ENCODE measurements at places on chromosomes 7 and 10.
A peak's percentile ranks its signal among the peaks of the same experiment; 100 is the strongest.

DNA sequence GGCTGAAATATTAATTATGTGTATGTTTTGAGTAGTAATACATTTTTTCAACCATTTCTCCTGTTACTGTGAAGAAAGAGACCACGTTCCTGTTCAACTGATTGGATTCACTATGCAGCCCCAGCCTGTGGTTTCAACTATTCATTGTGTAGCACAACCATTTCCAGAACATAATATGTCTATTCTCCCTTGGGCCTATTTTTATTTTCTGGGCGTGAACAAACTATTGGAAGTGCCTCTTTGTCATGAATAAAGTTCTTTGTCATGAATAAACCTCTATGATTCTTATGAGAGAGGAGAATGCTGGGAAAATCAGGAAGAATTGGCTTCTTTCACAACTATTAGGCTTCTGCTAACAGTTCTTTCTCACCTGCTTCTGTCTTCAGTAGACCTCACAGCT lies 152.4 kb downstream of the GNAT3 start:
- DNase-seq = no peak

DNA sequence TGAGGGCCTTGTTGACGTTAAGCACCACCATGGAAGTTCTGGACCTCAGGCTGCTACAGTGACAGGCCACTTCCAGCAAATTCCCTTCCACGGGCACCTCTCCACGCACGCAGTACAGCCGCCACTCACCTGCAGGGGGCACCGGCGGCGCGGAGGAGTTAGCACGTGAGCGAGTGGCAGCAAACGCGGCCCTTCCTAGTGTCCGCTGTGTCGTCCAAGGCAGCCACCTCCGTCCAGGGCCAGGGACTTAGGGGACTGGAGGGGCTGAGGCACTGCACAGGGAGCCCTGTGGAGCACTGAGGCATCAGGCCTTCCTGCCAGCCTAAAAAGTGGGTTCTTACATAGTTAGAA lies 164.4 kb downstream of the SVIL start:
- DNase-seq = no peak

GRCh38 chr7:43904533-43905208 lies 1.7 kb downstream of the URGCP start:
- no peak for DNase-seq

GRCh38 chr10:22927166-22927565 lies 687 bp upstream of the ARMC3 start:
- DNase-seq = no peak

DNA sequence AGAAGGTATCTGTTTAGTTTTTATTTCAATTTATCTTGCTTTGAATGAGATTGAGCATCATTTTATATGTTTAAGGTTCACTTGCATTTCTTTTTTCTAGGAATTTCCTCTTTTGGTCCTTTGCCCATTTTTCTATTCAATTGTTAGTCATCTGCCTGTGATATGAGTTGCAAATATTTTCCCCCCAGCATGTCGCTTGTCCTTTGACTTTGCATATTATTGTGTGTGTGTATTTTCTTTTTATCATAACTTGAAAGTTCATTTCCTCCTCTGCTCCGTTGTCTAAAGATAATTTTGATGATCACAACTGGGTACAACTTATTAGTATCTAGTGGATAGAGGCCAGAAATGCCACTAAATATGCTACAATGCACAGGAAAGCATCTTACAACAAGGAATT lies 132.7 kb upstream of the MDFIC start:
- no peak for DNase-seq

DNA sequence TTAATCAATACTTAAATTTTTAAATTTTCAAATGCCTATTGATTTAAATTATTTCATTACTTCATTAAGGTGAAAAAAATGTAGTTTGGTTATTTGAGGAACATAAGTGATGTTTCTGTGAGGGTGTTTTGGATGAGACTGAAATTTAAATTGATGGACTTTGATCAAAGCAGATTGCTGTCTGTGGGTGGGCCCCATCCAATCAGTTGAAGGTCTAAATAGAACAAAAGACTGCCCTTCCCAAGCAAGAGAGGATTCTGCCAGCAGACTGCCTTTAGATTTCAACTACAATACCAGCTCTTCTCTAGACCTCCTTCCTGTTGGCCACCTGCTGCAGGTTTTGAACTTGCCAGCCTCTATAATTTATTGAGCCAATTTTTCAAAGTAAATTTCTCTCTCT lies 14.5 kb upstream of the GPR37 start:
- DNase-seq = no peak

DNA sequence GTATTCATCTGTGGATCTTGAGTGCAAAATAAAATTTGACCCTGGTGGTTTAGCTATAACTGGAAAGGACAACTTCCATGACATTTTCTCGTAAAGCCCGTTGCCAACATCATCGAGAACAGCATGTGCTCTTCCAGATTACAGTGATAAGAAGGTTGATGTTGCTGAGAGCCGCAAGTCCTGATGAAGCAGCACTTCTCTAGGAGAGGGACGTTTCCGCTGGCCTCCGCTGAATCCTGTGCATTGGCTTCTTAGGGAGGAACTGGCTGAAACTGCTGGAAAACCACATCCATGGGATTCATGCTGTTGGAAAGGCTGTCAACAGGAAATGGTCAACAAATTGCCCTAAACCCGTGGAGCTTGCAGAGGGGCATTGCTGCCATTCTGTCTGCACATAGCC lies 21.4 kb upstream of the ABCB5 start:
- no peak for DNase-seq

- no peak for DNase-seq
These were observed 218.3 kb downstream of the ELFN1 start for GRCh38 chr7:1888425-1888824.

- peak; percentile 61 for DNase-seq
These were observed 81.1 kb downstream of the ZMIZ1 start for GRCh38 chr10:79149662-79150443.

- DNase-seq = no peak
These were observed 803.6 kb downstream of the SORCS1 start for GRCh38 chr10:106360870-106361269.

DNA sequence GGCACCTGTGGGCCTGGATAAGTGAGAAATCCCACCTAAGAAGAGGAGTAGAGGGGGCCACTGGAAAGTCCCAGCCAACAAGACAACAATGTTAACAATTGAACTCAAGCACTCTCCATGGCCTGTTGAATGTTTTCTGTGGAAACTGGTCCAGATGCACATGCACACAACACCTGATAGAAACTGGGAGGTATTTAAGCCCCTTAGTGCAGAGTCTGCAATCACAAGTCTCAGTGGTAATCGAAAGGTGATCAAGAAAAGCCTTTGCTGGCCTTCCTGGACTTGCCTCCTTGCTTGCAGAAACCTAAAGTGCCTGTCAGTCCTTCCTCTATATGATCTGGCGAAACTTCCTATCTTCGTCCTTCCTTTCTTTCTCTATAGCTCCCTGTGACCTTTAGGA lies 30.6 kb upstream of the HNRNPH3 start:
- no peak for DNase-seq

DNA sequence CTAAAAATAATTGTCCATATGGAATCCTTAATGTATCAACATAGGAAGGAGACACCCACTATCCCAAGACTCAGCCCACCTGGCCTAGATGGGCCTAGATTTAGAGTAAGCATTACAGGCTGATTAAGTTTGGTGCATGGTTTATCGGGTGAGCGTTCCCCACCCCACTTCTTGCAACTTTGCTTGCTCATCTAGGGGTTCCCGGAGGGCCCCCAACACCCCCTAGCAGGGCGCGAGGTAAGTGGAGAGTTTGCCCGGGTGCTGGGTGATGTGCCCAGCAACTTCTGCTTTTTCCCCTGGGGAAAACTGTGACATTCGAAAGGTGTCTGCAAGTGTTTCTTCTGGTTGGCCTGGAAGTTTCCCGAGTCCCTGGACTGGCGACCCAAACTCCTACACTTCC lies 31.7 kb downstream of the SKIDA1 start:
- no peak for DNase-seq

DNA sequence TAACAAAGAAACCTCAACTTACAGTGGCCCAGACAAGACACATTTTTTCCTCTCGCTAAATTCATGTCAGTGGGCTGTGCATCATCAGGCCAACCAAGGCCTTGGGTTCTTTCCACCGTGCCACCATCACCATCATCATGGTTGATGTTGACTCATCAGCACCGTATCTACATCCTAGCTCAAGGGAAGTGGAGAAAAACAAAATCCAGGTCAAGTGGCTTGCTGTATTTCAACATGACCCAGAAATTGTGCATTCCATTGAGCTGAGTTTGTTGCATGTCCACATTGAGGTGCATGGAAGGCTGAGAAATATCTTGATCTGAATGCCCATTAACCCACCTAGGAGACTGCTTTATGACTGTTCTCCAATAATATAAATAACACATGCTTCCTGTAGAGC lies 312.4 kb upstream of the CDC14C start:
- no peak for DNase-seq

DNA sequence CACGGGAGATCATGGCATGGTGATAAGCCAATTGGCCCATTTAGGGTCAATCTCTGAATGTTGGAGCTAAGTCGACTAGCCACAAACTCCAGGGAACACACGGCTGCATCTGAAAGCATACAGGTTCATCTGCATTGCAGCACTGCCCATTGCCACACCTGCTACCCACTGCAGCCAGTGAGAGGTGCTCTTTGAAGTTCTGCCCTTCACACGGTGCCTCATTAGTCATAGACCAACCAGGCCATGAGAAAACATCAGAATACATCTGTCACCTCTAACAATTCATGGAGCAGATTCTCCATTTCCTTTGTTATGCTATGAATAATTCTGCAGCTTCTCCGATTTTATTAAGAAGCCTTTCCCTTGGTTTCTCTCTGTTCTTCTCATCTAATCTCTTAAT lies 65.7 kb upstream of the FAM204A start:
- no peak for DNase-seq

DNA sequence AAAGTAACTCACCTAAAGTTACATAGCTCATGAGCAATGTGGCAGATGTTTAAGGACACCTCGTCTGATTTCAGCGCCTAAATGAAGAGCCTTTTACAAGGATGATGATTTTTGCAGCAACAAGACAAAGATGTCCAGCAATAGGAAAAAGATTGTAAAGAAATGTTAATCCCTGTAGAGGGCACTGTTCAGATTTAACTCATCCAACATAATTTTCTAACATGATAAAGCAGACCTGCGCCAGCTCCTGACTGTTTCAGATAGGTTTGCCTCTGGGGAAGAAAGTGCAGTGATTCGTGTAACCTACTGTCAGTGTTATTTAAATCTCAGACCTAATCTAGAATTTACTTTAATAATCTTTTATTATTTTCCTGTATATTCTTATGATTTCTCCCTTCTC lies 595.2 kb downstream of the AUTS2 start:
- no peak for DNase-seq

GRCh38 chr10:18984531-18984930 lies 64.1 kb upstream of the MALRD1 start:
- no peak for DNase-seq

DNA sequence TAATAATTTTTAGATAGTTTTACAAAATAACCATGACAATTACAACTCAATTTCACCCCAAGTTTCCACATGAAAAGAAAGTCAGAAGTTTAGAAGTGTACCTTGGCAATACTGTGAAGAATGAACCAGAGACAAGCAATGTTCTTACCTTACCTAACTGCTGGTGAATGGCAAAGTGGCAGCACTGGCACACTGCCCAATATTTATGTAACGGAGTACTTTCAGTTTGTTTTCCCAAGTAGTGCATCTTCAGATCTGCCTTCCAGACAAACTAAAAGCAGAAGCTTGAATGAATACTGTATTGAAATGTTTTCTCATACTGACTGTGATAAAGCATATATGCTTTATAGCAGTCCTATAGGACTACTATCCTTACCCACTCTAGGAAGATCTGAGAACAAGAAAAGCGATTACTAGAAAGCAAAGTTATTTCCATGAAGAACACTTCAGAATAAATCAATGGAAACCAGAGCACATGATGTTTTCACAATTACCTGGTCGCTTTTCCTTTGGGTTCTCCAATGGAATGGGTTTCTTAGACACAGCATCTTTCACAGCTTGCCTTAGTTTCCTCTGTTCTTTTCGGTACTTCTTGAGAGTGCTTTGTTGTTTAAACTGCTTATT lies 1.5 kb downstream of the NOC3L start:
- no peak for DNase-seq

- DNase-seq = no peak
These were observed 202.1 kb downstream of the USP6NL start for GRCh38 chr10:11409357-11409756.

GRCh38 chr7:42479816-42480633 lies 243.0 kb upstream of the GLI3 start:
- no peak for DNase-seq

- no peak for DNase-seq
These were observed 939.7 kb upstream of the ZWINT start for GRCh38 chr10:57300718-57301117.

- DNase-seq = no peak
These were observed 23.6 kb upstream of the SRI start for GRCh38 chr7:88243345-88243909.

- peak; percentile 33 for DNase-seq
These were observed 42.9 kb downstream of the MKLN1 start for GRCh38 chr7:131370523-131370968.

DNA sequence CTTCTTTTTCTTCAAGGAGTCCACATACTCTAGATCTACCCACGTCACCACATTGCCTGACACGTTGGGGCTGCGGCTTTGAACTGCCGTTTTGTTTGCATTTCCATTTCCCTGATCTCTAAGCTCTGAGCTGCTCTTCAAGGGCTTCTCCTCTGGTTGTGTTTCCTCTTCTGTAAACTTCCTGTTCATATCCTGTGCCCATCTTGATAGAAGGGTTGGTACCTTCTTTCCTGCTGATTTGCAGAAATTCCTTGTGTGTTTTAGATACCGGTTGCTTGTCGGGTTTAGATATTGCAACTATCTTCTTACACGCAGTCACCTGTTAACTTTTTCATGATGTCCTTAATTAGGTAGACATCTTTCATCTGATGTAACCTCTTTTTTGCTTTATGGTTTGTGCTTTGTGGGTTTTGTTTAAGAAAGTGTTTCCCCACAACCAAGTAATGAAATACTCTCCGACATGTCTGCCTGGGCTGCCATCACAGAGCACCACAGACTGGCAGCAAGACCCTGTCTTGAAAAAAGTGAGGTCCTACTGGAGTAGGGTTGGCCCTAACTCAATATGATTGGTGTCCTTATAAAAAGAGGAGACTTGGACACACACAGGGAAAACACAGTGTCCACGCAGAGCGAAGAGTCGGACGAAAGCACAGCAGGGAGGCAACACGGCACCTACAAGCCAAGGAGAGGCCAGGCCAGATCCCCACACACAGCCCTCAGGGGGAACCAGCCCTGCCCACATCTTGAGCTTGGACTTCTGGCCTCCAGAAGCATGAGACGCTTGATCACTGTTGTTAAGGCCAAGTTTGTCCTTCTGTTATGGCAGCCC lies 99.1 kb upstream of the PDGFA start:
- DNase-seq = no peak

DNA sequence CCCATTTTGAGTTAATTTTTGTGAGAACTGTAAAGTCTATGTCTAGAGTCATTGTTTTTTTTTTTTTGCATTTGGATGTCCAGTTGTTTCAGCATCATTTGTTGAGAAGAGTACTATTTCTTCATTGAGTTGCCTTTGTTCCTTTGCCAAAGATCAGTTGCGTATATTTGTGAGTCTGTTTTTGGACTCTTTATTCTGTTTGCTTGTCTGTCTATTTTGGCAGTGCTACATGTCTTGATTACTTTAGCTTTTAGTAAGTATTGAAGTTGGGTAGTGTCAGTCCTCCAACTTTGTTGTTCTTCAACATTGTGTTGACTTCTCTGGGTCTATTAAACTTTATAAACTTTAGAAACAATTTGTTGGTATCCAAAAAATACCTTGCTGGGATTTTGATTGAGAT lies 31.6 kb downstream of the CCDC7 start:
- DNase-seq = no peak
